HCEC 1CT (cell line): ENCODE measurements at places on chromosomes 7 and 10.

GRCh38 chr7:15306296-15306695, 255.5 kb downstream of the AGMO start:
- DNase-seq, result no peak

- DNase-seq, result no peak
Observed at GRCh38 chr7:106246902-106247711, 37.7 kb downstream of the NAMPT start.

DNA sequence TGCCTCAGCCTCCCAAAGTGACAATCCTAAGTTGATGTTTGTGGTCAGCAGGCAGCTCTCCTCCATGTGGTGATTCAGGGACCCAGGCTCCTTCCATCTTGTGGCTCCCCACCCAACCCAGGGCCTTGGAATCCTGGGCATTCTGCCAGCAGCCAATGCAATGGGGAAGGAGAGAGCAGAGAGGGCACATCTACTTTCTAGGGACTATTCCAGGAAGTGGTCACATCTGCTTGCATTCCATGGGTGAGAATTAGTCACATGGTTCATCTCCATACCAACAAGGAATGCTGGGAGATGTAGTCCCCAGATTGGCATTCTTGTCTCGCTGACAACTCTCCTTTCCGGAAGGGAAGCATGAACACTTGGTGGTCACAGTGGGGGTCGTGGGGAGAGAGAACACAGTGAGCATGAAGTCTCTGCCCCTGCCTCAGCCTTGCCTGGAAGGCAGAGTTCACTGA, 9.9 kb upstream of the SRRM3 start:
- DNase-seq, result peak; percentile 45

DNA sequence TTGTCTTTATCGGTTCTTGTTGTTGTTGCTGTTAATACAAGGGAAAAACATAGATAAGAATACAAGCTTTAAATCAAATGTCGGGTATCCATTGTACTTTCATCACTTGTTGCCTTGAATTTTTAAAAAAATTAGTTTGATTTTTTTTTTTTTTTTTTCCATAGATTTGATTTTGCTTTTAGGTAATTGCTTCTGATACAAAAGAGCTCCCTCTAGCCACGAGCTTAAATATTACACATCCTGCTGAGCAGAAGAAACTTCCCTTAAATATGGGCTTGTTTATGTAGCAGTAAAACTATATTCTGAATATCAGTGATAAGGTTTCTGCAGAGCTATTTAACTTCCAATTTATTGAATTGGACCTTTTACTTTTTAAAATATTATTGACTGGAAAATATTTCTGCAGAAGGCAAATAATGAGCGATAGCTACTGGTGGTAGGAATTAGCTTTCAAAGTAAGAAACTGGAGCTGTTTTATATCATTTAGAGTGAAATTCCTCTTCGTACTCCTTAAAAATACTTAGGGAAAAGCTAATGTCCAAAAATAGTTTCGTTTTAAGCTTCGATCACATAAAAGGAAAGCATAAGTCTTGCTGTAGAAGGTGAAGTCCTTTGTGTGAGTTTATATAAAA, 216.9 kb downstream of the POLR1F start:
- peak; percentile 47 for DNase-seq

DNA sequence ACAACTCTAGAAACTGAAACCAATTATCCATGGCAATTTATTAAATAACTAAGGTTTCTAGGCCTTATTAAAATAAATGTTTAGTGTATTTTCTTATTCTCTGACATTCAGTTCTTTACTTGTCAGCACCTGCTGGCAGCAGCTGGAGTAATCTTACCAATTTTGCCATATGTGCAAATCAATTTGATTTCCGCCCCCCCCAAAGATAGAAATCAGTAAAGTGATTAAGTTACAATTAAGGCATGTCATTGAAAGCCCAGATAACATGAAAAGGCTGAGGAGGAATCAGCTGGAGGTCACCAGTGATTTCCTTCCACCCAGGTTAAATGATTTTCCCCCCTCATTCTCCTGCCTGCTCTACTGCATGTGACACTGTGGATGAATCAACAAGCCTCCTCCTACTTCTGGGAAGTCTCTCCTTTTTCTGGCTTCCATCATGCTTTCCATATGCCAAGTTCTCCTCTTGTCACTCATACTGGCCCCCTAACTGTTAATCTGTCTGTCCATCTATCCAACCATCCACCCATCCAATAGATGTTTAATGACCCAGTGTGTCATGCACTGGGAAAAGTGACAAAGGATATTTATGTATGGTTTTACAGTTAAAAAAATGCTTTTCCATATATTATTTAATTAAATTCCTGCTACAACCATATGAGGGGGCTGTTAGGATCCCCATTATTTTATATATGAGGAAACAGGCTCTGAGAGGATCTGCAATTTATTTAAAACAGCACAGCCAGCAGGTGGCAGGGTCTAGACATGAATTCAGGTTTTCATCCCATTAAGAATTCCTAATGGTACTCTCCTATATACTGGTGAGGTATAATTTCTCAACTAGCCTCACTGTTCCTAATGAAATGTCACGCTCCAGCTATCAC, 116.5 kb downstream of the ATXN7L1 start:
- DNase-seq, result peak; percentile 78

DNA sequence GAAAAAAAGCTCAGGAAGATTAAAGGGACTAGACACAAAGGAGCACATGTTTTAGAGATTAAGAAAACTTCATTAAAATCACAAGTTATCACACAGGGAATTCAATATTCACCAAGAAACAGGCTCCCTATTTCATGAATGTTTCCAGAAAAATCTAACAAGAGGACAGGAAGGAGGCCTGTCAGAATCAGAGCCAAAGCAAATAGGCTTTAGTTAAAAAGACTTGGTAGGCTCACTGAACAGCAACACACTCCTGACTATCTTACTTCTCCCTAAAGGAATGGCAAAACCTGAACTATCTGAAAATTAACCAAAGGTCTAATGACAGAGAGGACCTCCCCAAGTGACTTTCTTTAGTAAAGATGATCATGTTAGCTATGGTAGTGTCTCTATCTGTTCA, 188.3 kb upstream of the MEOX2 start:
- no peak for DNase-seq

- no peak for DNase-seq
Observed at GRCh38 chr10:101920546-101920945, 76.9 kb upstream of the KCNIP2 start.

- no peak for DNase-seq
Observed at GRCh38 chr7:37430640-37431039, 18.0 kb downstream of the ELMO1 start.

DNA sequence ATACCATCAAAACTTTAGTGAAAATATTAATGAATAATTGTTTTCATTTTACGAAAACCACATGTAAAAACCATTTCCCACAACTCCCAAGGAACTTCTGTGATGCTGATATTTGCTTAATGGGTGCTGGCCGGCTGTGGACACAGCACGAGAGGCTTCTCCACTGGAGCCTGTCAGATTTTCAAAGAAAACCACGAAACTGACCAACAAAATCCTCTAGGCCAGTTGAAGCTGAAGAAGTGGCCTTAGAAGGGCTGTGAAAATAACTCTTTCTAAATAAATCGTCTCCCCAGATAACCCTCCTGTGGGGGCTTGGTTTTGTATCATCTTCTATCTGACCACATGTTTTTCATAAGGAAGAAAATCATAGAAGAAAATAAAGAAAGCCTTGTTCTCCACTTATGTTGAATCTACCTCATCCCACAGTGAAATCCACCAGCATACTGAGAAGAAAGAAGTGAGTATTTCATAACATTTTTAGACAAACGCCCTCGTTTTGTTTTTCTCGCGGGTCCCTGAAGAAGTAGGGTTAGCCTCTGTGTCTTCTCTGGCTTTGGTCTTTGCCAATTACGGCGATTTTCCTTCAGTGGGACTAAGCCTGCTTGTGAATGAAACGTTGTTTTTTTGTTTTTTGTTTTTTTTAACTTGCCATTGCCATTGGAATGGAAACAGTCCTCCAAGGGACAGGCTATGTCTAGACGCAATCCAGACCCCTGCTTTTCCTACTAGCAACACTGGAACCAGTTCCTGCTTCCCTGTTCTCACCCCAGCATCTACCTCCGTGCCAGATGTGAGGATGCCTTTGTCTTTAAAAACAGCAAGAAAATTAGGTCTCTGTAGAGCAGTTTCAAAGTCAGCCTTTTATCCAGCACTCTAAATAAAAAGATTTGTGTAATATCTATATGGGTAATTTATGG, 123.9 kb downstream of the ADAM12 start:
- DNase-seq, result no peak

DNA sequence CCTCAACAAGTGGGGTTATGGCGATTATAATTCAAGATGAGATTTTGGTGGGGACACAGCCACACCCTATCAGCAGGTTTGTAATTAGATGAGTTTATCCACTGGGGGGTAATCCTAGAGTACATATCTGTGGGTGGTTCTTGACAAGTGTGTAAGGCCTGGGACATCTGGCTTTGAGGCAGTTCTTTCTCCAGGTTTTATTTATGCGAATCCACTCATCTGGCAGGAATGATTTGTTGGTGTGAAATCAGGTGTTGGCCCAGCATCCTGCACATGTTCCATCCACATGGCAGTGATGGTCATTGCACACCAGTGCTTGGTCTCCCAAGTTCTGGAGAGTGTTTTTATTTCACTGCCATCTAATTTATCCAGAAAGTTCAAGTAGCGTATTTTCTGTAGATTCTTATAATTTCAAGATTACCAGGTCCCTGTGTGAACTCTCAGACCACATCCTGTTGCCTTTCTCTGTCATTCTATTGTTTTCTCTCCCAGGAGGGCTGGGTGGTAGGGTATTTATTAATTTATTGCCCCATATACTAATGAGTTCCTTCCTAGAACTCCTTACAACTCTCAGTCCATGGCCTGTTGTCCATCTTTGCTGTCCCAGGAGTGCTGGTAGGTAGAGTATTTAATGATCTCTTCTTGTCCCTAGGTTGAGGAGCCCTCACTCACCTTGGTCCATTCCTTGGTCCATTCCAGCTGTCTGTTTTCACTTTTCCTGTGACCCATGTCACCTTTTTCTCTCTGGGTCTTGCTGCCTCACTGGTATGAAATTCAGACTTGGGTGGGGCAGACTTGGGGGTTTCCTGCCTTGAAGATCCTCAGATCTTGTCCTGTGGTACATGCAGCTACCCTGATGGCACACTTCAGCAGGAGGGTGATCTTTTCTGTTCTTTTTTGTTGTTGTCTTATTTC, 10.4 kb downstream of the RALA start:
- DNase-seq, result no peak
